ENCODE measurements at places on chromosomes 13 and 19.

- DNase-seq = no peak
These were observed 1.7 kb upstream of the SLITRK5 start for GRCh38 chr13:87669379-87669978.

DNA sequence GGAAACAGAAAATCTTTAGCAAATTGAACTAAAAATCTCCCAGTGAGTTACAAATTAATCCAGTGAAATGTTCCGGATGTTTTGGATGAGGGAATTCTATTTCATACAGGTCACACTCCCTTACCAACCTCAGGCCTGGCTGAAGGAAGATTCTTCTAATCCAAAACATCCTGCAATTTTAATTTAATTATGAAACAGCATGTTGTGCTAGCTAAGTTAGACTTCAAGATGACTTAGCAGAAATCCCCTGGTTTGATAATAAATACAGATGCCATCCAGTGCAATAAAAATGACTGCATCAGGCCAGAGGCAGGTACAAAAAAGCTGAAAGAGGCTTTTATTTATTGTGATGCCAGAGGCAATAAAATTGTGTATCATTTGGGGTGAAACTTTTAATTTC lies 96.7 kb upstream of the CLDN10 start:
- no peak for DNase-seq

DNA sequence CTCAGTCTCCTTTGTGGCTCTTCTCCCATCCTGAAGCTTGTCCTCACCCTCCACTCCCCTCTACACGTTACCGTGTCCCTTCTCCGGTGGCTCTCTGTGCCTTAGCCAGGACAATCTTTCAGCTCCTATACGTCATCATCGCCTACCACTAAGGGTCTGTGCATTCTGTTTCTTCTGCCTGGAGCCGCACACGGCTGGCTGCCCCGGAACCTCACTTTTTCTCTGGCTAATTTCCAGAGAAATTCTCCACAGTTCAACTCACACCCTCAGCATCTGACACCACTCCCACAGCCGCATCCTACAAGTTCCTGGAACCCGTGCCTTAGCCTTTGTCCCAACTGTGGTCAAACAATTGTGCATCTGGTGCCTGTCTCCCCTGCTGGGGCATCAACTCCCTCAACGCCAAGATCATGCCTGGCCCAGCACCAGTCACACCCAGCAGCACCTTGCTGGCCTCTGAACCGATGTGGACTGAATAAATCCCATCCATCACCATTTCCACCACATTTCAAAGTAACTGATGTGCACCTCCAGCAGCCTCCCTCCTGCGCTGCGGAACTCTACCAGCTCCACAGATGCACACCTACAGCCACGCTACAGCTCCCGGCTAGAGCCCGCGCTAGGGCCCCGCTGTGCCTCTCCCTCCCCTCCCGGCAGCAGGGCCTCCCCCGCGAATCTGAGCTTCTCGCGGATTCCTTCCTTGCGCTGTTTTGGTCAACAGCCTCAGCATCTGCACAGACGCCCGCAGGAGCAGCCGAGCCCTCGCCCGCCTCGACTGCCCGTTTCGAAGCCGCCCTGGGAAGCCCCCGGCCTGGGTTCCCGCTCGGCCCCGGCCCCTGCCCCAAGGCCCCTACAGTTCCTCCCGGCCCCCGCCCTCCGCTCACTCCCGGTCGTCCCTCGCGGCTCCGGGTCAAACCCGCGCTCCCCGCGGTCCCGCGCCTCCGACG lies 689 bp downstream of the DCUN1D2 start:
- DNase-seq = no peak

GRCh38 chr19:1361601-1362386 lies 21.9 kb upstream of the NDUFS7 start:
- no peak for DNase-seq

- no peak for DNase-seq
These were observed 105.2 kb upstream of the SPACA7 start for GRCh38 chr13:112270951-112271350.
